Stimulated activated CD8-positive, alpha-beta memory T cell treated with anti-CD3 and anti-CD28 coated beads, Interleukin-7, amount 100 ng/mL, for 1 hour (primary cell): ENCODE measurements at places on chromosomes 5 and 9.

DNA sequence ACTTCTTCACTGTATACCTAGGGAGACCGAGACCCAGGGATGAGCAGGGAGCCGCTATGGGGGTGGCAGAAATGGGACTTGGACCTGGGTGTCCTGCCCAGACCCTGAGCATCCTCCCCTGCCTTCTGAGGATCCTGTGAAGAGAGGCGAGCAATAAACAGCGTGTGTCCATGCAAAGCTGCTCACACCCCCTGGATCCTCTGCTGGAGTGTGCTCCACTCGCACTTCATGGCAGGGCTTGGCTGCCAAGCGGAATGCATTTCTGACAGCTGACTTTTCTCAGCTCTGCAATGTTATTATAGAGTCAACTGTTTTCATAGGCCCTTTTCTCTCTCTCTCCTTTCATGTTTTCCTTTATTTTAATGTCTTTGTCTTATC lies 31.0 kb upstream of the ALDH1B1 start:
- DNase-seq = no peak

DNA sequence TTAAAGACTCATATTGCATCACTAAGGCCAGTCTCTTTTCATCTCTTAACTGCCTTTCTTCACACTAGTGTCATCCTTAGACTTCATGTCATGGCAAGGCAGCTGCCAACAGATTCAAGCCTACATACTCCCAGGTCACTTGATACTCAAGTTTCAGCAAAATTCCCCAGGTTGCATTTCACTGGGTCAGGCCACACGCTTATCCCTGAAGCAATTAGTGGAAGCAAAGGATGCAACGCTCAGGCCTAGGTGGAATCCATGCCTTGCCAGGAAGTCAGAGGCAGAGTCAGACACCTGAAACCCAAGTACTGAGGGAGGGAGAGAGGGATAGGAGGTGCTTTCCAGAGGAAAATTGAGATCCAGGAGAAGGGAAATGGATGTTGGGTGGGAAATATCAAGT lies 28.9 kb downstream of the YIPF5 start:
- no peak for DNase-seq

DNA sequence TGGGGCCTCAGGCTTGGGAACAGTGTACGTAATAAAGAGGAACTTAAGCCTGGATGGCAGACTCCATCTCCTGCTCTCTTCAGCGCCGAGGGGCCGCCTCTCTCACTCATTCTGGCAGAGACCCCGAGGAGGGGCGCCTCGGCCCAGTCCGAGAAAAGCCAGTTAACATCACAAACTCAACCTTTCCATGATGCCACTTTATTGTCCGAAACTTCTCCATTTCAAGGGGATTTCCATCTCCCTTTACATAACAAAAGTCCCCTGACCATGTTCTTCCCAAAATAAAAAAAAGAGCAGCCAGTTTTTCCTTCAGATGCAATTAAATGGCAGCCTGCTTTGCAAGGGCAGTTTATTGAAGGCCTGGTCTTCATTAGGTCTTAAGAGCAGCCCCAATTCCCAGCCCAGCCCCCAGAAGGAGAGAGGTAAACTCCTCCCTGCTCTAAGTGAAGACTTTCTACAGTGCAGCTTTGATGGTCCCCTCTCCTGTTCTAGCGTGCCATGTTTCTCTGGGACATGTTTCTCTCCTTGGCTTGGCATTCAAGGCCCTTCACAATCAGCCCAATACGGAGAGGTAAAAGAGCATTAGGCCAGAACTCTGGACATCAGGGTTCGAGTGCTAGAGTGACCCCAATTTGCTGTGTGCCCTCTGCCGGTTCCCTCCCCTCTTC lies 19.5 kb upstream of the RAB14 start:
- DNase-seq = no peak

DNA sequence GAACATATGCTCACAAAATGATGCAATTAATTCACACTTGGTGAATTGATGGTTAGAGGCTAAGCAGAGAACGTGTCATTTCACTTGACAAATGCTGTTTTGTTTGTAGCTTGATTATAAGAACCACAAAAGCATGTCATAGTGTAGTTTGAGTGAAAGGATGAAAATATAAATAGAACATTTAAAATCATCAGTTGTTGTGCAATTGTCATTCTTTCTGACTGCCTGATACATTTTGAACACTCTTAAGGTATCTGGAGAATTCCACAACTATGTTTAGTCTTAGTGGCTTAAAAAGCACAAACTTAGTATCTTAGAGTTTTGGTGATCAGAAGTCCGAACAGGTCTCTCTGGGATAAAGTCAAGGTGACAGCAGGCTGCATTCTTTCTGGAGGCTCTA lies 129.4 kb downstream of the BASP1 start:
- DNase-seq = no peak

GRCh38 chr5:126963822-126964375 lies 66.5 kb downstream of the MARCHF3 start:
- no peak for DNase-seq

- DNase-seq = no peak
Observed at GRCh38 chr9:129994882-129995281, 48.1 kb downstream of the FNBP1 start.

- no peak for DNase-seq
Observed at GRCh38 chr5:93911609-93912008, 170.2 kb upstream of the POU5F2 start.

GRCh38 chr5:24110004-24110615 lies 534.7 kb downstream of the CDH10 start:
- DNase-seq = no peak

DNA sequence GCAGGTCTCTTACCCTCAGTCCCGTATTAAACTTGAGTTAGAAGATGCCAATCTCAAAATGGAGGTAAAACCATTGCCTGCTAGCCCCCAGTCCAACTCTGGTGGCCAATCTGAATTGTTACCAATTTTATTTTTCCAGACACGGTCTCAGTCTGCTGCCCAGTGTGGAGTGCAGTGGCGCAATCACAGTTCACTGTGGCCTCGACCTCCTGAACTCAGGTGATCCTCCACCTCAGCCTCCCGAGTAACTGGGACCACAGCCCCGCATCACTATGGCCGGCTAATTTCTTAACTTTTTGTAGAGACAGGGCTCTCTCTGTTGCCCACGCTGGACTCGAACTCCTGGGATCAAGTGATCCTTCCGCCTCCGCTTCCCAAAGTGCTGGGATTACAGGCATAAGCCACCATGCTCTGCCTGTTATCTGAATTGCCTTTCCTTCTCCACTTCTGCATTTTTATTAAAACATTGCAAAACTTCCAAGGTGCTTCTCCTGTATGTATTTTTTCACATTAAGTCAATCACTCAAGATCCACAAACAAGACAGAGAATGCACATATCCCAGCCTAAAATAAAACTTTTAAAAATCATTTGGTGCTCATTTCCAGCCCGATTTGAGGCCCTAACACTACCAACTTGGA lies 2.3 kb downstream of the FANCC start:
- no peak for DNase-seq

DNA sequence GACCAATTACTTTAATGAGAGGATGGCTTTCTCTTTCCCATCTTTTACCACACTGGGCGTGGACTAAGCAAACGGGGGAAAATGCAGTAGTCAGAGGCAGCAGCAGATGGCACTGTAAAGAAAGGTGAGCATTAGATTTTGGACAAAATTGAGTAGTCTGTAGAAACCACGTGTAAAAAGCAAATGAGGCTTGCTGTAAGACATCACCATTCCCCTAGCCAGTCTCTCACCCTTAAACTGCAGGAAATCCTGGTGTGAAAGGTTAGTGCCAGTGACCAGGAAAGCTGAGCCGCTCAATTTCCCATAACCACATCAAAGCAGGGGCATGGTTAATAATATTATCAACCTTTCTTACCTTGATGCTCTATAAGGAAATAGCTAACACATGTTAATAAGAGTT lies 31.8 kb downstream of the SPATA31C2 start:
- DNase-seq = no peak

- DNase-seq = no peak
Observed at GRCh38 chr5:933251-933861, 40.7 kb downstream of the TRIP13 start.

- DNase-seq = no peak
Observed at GRCh38 chr5:79318935-79319614, 83.1 kb downstream of the JMY start.

- no peak for DNase-seq
Observed at GRCh38 chr9:94490465-94490864, 64.4 kb upstream of the PCAT7 start.

GRCh38 chr5:60340326-60340725 lies 359.6 kb downstream of the DEPDC1B start:
- DNase-seq = no peak

DNA sequence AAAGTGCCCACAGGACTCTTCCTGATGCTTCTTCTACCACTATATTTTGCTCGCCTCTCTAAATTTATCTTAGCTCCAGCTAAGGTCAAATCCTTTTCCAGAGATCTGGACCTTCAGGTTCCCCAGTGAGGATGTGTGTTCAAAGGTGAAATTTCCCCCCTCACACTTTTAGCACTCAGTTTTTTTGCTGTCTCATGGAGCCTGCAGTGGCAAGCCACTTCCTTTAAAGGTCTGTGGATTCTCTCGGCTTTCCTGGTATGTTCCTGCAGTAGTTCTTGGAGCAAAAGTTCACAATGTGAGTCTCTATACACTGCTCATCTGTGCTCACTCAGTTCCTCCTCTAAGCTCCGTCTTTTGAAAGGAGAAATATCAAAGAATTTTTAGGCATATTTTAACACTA lies 181.4 kb downstream of the LURAP1L start:
- no peak for DNase-seq

- no peak for DNase-seq
Observed at GRCh38 chr9:114288193-114289091, 34.5 kb upstream of the ORM1 start.

DNA sequence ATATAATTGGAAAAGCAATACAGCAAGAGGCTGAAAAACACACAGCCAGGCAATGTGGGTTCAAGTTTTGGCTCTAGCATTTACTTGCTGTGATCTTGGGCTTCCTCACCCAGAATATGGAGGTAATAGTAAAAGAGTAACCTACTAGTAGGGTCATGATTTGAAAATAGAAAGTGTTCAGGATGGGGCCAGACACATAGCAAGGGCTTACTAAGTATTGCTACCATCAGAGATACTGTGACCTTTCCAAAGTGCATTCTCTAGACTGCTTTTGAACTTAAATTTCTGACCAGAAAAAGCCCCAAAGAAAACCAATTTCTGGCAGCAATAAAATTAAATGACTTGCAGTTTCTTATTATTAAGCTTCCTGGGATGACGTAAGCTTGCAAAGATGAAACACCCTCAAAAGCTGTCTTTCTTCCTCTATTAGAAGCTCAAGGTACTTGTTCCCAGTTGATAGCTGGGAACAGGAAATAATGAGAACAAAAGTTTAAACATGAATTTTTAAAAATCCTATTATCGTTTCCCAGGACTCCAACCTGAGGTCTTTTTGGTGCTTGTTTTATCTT lies 20.3 kb downstream of the SLC45A2 start:
- no peak for DNase-seq

- no peak for DNase-seq
Observed at GRCh38 chr5:158049459-158049858, 190.5 kb upstream of the CLINT1 start.

DNA sequence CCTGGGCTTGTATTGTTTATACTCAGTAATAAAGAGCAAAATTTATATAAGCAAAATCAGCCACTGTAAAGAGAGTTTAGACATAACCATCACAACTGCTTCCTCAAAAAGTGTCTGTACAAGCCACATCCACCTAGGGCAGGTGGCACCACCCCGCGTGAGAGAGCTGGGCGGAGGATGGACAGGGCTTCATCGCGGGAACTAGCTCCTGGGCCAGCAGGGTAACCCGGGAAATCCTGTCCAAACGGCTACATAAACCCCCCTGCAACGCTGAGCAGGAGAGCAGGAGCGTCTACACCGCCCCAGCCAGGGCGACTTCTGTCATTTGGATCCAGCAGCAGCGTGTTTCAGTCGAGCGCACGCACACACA lies 1.3 kb downstream of the SLC6A3 start:
- DNase-seq = no peak

DNA sequence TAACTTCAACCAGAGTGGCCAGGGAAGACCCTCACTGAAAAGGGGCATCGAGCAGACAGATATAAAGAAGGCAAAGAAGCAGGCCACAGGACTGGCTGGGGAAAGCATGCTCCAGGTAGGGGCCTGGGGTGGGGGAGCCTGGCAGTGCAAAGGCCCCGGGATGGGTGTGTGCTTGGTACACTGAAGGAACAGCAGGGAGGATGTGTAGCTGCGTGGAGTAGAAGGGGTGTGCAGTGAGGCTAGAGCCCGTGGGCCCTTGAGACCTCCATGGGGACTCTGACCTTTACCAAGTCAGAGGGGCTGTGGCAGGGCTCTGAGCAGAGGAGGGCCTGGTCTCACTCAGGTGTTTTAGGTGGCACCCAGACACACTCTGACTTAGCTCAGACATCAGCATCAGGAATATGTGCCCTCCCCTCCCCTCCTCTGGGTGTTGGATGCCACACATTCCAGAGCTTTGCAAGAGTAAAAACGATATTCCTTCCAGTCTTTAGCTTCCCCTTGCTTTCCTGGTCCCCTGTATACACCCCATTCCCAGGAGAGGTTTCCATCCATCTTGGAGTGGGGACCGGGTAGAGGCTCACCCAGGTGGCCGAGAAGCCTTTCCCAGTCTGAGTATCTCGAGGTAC lies 7.6 kb downstream of the TRIM7 start:
- DNase-seq = no peak

DNA sequence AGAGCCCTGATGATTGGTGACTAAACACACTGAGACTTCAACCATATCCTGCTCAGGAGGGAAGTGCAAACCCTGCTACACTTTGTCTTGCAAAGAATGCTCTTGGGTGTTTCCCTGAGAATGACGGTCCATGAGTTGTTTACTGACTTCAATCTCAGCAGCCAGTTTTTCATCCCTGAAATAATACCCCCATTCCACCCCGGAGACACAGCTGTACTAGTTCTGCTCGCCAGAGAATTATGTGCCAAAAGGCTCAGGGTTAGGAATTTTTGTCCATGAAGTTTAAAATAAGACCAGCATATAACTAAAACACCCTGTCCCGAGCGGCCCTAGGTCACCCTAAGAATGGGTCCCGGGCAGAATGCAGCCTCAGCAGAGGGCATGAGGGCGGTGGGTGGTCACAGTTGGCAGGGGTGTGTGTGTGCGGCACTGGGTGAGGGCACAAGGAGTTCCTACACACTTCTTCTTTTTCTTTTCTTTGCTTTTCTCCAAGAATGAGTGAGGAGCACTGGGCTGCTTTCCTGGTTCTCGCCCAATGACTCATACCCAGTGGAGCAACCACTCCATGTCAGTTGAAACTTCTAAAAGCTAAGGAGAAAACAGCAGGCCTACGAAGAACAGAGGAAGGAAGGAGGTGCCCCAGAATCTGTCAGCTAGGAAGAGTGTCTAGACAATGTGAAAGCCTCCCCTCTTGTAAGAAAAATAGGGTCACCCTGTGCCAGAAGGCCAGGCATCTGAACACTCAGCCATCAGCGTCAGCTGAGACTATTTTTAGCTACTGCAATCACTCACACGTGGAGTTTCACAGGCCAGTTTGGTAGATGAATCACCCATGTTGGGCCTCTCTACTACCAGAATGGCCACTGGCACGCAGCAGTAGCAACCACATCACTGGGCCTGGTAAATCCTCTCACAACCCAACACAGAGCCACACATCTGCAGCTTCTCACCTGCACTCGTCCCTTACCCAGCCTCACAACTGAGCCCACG lies 105.9 kb downstream of the DPYSL3 start:
- DNase-seq = no peak

- DNase-seq = no peak
Observed at GRCh38 chr9:129640086-129640870, 1.7 kb downstream of the ASB6 start.

- DNase-seq = no peak
Observed at GRCh38 chr9:130204959-130205358, 32.8 kb downstream of the NCS1 start.

- DNase-seq = no peak
Observed at GRCh38 chr5:124289130-124289529, 457.3 kb downstream of the ZNF608 start.

GRCh38 chr9:90012949-90013348 lies 408.1 kb downstream of the GADD45G start:
- DNase-seq = no peak
